ENCODE measurements at places on chromosomes 5 and 9.

DNA sequence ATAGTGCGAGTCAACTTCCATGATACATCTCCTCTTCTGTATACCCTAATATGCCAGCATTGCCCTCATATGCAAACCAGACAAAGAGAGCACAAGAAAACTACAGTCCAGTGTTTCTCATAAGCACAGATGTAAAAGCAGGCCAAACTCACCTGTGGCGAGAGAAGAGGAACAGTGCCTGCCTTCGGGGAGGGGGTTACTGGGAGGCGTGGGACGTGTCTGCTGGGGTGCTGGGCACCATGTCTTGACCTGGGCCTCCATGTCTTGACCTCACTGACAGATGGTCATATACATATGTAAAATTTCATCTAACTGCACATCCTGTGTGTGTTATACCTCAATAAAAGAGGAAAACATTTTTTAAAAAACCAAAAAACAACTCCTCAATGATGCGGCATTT is 159.3 kb upstream of the PPP1R26 start:
- H3K4me1 ChIP-seq, result no peaks in the 10 kb centered on the region
- H3K4me3 ChIP-seq, result no peak overlapping the region
- DNase-seq, result no peak
- H3K36me3 ChIP-seq, result no peaks in the 10 kb centered on the region
- no peaks in the 10 kb centered on the region for H3K27me3 ChIP-seq

GRCh38 chr9:130820135-130820738 is 14.8 kb upstream of the ABL1 start:
- H3K27me3 ChIP-seq, result no peaks in the 10 kb centered on the region
- H3K27ac ChIP-seq, result no peak overlapping the region
- peaks cover 8% of the 10 kb centered on the region for H3K4me1 ChIP-seq
- no peak overlapping the region for H3K4me3 ChIP-seq

GRCh38 chr9:86600977-86601376 is 246.8 kb upstream of the TUT7 start:
- H3K4me1 ChIP-seq, result no peaks in the 10 kb centered on the region
- H3K4me3 ChIP-seq, result no peak overlapping the region
- no peak overlapping the region for H3K27ac ChIP-seq
- DNase-seq, result no peak
- H3K36me3 ChIP-seq, result no peaks in the 10 kb centered on the region

- H3K36me3 ChIP-seq, result no peaks in the 10 kb centered on the region
- no peak for DNase-seq
- H3K4me1 ChIP-seq, result peaks cover 44% of the 10 kb centered on the region
- no peak overlapping the region for H3K27ac ChIP-seq
Observed at GRCh38 chr9:131728961-131729360, 10.9 kb downstream of the RAPGEF1 start.

DNA sequence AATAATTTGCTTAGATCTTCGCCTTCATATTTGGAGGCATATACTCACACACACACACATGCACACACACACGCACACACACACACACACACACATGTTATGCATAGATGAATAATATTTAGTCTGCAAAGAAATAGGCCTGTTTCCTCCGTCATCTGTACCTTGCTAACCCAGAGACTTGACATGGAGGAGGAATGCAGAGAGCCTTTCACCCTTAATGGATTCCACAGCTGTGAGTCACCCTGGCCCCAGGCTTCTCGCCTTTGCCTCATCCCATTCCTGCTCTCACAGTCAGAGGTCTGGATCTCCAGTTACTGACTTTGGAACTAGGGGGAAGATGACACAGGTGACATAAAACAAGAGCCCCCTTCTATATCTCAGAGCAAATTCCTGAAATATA is 29.7 kb downstream of the ZNF462 start:
- no peaks in the 10 kb centered on the region for H3K36me3 ChIP-seq
- H3K4me1 ChIP-seq, result no peaks in the 10 kb centered on the region
- H3K27ac ChIP-seq, result no peak overlapping the region
- no peaks in the 10 kb centered on the region for H3K27me3 ChIP-seq

GRCh38 chr5:176670449-176670848 is 23.2 kb downstream of the TSPAN17 start:
- no peaks in the 10 kb centered on the region for H3K27me3 ChIP-seq
- no peaks in the 10 kb centered on the region for H3K4me1 ChIP-seq
- DNase-seq, result no peak
- no peak overlapping the region for H3K4me3 ChIP-seq

DNA sequence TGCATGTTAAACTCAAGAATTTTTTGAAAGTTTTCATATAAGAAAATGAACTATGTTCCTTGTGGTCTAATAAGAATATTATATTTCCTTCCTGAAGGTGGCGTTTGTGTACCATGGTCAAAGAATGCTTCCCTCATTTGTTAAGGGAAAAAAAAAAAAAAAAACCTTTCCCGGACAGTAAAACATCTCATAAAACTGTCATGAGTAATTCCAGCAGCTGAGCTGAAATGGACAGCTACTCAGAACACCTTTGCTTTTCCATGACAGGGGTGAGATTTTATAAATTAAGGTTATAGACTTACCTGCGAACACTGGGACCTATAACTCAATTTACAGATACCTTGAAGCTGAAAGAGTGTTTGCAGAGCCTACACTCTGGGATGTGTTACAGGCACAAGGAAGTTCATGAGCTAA is 113.2 kb upstream of the RANBP3L start:
- H3K27me3 ChIP-seq, result no peaks in the 10 kb centered on the region
- no peak overlapping the region for H3K4me3 ChIP-seq
- no peaks in the 10 kb centered on the region for H3K4me1 ChIP-seq
- no peak overlapping the region for H3K27ac ChIP-seq

DNA sequence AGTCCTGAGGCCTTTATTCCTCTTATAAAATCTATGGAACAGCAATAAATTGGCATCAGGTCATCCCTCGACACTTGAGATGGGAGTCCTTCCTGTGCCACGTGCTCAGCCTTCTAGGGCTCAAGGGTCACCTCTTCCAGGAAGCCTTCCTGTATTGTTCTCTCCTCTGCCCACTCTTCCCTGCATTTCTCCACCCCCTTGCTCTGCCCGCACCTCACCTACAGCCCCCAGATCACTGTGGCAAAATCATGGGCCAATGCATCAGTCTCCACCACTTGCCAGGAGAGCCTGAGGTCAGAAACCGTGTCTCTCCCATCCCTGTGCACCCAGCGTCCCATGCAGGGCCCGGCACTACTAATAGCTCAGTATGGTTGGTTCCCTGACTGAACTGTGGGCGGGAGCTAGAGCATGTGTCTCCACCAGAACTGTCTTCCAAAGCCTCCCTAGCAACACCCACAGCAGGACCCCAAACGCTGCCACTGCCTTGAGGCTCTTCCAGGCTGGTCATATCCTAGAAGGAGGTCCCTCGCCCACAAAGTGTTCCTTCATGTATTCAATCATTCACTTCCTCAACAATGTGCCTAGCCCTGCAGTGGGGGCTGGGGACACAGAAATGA is 13.5 kb downstream of the DUSP1 start:
- no peak overlapping the region for H3K4me3 ChIP-seq
- H3K36me3 ChIP-seq, result no peaks in the 10 kb centered on the region
- H3K27me3 ChIP-seq, result no peaks in the 10 kb centered on the region
- H3K27ac ChIP-seq, result no peak overlapping the region
- H3K4me1 ChIP-seq, result peaks cover 7% of the 10 kb centered on the region
- no peak for DNase-seq

DNA sequence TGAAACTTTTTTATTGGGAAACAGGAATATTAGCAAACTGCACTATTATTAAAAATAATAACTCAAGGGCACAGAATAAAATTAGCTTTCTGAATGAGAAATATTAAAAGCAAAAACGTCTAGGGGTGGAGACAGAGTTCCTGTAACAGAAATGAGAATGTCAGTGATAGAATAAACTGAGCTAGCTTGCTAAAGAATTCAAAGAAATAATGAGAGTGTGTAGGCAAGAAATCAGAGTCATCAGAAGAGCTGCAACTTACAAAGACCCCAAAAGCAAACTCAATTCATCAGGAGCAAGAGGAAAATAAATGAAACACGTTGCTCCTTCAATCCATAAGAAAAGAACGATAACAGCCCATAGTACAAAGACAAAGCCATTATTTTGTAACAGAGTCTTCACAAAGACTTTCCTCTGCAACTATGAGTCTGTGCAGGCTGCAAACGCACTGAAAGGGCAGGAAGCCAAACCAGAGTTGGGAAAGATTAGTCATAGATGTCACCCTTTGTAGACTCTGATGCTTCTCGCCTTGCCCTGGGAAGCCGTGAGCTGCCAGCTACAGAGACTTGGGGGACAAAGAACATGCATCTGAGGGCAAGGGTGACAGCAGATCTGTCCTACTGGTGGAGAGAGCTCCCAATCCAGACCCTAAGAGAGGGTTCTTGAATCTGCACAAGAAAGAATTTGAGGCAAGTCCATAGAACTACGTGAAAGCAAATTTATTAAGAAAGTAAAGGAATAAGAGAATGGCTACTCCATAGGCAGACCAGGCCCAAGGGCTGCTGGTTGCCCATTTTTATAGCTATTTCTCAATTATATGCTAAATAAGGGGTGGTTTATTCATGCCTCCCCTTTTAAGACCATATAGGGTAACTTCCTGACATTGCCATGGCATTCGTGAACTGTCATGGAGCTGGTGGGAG is 40.8 kb downstream of the SHC3 start:
- no peaks in the 10 kb centered on the region for H3K36me3 ChIP-seq
- no peak overlapping the region for H3K4me3 ChIP-seq
- no peak overlapping the region for H3K27ac ChIP-seq
- no peak for DNase-seq
- no peaks in the 10 kb centered on the region for H3K4me1 ChIP-seq

DNA sequence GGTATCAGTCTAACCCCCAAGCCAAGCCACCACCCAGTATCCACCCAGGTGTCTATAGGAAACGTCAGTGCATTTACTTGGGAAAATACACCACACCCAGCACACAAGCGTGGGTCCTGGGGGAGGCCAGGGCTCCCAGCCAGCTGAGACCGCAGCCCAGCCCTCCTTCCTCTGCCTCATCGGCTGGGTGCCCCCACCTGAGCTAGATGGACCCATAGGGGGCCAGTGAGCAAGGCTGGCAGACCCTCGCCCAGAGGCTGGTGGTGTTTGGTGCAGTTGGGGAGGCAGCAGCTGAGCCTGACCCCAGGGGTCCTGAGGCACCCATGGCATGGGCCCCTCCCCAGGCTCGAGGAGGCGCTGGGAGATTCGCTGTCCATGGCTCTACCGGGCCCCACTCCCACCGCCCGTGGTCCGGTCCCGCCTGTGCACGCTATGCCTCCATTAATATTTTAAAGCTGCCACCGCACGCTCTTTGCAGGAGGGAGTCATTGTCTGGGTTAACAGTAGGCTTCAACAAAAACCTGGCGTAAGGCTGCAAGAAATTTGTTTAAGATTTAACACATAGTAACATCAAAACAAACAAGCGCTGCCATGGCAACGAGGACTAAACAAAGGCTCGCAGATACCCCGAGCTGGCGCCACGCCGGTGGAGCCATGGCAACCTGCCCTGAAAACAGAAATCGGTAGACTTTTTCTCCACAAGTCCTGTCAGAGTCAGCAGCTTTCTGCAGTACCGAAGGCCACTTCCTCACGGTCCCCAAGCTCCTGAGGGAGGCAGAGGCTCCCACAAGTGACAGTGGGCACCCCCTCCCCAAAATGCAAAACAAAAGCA is 20.6 kb downstream of the TPPP start:
- H3K27me3 ChIP-seq, result no peaks in the 10 kb centered on the region
- DNase-seq, result peak; percentile 99

DNA sequence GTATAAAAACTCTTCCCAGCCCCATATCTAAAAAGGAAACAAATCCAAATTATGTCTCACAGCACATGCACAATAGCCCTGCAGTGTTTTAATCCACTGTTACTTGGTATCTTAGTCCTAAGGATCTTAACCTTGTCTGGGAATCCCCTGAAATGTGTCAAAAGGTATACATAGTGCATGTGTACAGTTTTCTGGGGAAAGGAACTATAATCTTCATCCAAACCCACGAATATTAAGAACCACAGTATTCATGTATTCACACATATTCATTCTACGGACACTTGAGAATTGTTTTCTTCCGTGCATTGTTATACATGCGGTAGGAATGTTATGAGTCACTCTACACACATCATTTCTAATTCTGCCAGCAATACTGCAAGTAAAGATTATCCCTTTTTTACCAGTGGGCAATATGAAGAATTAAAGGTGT is 47.8 kb upstream of the SNX2 start:
- DNase-seq, result no peak
- no peak overlapping the region for H3K27ac ChIP-seq
- no peaks in the 10 kb centered on the region for H3K27me3 ChIP-seq
- no peak overlapping the region for H3K4me3 ChIP-seq

Measured in common myeloid progenitor, CD34-positive (primary cell).